Lower leg skin (tissue), 4 donors: ENCODE measurements at places on chromosomes 16 and 17.

- peak; percentile 46 for DNase-seq
Observed at GRCh38 chr17:57722704-57723043, 22.4 kb downstream of the CCDC182 start.

- DNase-seq, result no peak
Observed at GRCh38 chr16:60481591-60481990, 1554.6 kb downstream of the CDH8 start.

GRCh38 chr17:12445331-12445730 lies 220.4 kb upstream of the MYOCD start:
- DNase-seq, result no peak

DNA sequence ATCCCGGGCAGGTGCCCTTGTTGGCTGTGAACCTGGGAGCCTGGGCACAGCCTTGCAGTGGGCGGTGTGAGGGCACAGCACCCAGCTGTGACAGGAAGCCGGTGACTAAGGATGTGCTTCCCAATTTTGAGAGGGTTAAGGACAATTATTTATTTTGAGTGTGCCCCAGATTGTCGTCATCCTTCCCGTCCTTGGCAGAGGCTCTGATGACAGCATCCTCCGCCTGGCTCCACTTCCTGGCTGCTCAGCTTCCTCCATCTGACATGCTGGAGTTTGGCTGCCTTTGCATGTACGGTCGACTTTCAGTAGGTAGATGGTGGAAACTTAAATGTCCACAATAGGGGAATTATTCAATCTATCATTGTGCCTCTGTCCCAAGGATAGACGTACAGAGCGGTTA lies 282.4 kb upstream of the EEF2KMT start:
- no peak for DNase-seq

DNA sequence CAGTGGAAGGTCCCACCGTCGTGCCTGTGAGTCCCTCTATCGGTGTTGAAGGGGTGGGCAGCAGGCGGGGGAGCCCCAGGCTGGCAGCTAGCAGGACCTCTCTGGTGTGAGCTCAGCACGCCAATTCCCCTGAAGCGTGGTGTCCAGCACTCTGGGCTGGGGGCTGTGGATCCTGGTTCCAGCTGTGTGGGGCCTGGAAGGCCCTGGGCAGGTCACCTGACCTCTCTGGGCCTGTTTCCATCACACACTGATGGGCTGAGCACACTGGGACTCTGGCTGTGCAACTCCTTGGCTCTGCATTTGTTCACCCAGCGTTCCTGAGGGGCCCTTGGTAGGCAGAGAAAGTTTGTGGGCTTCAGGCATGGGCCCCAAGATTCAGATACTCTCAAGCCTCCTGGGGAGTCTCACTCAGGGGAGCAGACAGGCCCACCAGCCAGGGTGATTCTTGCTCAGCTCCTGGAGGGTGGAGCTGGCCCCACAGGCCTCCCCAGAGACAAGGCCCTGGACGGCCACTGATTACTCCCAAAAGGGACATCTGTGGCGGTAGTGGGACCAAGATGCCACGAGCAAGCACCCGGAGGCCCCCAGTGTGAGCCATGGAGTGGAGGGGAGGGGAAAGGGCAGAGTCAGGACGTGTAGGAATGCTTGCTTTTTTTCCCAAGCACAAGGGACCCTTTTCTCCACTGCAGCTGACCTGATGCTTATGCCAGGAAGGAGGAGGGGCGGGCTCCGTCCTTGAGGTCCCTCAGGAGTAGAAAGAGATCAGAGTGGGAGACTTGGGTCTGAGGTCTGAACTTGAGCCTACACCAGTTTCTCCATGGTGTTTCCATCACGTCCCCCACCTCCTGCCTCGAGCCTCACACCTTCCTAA lies 8.5 kb downstream of the SCGB1C2 start:
- peak; percentile 11 for DNase-seq

GRCh38 chr16:20301840-20302239 lies 25.5 kb downstream of the GP2 start:
- no peak for DNase-seq

DNA sequence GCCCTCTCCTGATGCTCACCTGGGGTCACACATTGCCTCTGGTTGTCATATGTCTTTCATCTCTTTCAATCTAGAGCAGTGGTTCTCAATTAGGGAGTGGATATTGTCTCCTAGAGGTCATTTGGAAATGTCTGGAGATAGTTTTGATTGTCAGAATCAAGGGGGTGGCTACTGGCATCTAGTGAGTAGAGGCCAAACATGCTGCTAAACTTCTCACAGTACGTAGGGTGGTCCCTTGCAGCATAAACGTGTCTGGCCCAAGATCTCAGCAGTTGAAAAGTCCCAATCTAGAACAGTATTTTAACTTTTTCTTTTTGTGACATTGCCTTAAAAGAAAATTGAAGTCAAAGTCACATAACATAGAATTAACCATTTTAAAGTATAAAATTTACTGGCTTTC lies 30.5 kb upstream of the SLC5A10 start:
- no peak for DNase-seq

DNA sequence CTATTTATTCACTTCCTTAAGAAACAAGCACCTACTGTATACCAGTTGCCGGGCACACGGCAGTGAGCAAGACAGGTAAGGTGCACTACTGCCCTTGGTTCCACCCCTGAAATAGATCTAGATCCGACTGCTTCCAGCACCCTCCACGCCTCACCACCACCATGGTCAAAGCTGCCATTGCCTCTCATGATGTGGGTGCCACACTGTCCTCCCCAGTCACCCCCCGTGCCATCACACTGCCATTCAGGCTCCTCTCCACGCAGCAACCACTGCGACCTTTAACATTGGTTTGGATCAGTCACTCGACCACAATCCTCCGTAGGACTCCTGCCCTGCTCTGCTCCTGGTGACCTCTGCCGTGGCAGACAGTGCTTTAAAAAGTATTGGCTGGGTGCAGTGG lies 226.8 kb downstream of the CPPED1 start:
- DNase-seq, result no peak

DNA sequence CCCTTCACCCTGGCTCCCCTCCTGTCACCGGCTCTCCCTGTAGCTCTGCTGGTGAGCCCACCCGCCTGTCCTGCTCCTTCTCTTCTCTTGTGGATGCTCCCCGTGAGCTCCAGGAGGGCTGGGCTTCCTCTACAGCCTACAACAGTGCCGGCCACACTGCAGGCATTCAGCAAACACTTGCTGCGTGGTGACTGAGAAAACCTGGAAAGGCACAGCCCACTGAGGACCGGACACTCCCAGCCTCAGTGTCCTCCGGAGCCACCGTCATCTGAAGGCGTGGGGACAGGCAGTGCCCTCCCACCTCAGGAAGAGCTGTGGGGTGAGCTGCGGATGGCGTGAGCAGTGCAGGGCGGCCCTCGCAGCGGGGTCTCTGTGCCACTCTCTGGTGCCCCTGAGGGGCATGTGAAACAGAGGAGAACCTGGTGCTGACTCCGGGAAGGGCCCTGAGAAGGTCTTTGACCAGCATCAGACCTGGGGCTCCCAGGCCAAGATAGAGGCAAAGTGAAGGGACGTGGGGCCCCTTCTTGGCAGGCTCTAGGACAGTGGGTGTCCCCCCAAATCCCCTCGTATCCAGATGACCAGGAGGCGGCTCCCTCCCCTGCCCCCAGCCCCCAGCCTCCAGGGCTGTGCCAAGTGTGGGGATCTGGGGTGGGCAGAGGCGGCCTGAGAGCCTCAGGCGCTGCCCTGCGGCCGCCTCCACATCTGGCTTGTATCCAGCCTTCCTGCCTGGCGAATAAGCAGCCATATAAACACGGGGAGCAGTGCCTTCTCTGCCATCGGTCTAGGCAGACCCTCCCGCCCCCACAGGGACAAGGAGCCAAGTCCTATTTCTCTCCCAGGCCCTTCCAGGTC lies 44.0 kb upstream of the PABPN1L start:
- DNase-seq, result no peak
